ENCODE measurements at places on chromosomes 11 and 22.

DNA sequence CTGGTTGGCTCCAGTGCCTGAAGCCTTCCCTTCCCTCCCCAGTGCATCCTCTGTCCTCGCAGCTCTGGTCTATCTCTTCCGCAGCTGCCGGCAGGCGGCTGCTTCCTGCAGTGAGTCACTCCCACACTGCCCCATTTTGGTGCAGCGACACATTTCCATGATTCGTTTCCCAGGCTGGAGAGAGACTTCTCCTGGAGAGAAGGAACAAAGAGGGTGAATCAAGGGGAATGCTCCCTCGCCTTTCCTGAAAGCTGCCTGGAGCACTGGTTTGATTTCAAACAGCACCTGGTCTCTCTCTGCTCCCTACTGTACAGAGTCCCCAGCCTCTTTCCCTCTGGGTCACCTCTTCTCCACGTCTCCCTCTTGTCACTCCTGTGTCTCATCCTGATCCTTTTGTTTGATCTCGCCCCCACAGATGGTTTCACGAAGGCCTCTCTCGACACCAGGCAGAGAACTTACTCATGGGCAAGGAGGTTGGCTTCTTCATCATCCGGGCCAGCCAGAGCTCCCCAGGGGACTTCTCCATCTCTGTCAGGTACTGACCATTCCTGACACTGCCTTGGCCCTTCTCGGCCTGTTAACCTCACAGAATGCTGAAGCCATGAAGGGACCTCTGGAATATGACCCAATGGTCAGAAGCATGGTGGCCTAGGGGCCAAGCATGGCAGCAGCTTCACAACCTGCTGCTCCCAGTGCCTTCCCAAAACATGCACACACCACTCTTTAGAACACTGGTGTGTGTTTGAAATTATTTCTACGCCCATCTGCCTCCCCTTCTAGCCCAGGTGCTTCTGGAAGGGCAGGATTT, at the start of gene TMA7B:
Gene TMA7B (plus strand): TSS at position 758 of the 808 bp plus-strand sequence. CDS start 3,978 bp downstream, outside the sequence.
- DNase-seq: peak; percentile 55

DNA sequence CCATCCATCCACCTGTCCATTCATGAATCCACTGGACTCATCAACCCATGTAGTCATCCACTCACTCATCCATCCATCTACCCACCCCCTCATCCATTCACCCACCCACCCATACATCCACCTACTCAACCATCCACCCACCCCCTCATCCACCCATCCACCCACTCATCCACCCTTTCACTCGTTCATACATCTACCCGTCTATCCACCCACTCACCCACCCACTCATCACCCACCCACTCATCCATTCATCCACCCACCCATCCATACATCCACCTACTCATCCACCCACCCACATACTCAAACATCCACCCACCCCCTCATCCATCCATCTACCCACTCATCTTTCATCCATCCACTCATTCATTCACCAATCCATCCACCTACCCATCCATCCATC, 37.7 kb downstream of the RTL6 start:
- DNase-seq: no peak

DNA sequence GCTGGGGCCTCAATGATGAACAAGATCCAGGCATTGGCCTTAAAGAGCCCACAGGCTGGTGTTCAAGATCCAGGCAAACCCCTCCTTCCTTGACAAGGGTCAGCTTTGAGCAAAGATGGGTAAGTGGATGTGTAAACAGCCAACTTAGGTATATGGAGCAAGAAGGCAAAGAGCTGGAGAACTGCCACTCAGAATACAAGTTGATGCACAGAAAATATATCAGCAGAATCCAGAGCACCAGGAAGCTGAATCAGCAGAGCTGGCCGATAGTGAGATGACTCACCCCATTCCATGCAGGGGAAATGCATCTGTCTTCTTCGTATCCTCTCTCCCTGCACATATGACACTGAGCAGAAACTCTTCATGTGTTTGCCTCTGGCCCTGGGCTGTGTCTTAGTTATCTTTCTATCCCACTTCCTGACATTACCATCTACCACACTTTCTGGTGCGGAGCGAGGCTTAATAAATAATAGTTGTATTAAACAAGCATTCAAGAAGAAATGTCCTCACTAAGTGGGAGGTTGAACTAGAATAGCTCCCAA, 57.8 kb downstream of the ENDOD1 start:
- DNase-seq: peak; percentile 51

DNA sequence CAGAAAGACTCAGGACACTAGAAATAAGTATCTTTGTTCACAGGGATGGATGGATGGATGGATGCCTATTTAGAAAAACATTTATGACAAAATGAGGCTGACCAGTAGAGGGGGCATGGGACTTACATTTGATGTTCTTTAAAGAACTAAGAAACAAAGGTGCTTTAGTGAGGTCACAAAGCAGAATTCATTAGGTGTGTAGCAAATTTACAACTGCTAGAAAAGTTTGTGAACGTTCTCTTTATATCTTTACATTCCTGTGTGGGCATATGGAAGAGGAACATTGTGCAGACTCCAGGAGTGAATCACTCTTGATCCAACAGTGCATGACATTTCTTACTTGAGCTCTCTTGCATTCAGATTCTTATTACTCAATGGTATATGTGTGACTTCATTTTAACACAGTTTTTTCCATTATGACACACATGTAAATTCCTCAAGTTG, 15.8 kb upstream of the SIK2 start:
- peak; percentile 68 for DNase-seq

- peak; percentile 89 for DNase-seq
Measured at GRCh38 chr11:8258784-8259183, 4.9 kb downstream of the LMO1 start.

- no peak for DNase-seq
Measured at GRCh38 chr22:27840436-27840835, 38.9 kb upstream of the MN1 start.

- DNase-seq: no peak
Measured at GRCh38 chr11:127531167-127531566, 530.6 kb upstream of the KIRREL3 start.

GRCh38 chr11:128714123-128714522, 20.3 kb downstream of the FLI1 start:
- DNase-seq: no peak

DNA sequence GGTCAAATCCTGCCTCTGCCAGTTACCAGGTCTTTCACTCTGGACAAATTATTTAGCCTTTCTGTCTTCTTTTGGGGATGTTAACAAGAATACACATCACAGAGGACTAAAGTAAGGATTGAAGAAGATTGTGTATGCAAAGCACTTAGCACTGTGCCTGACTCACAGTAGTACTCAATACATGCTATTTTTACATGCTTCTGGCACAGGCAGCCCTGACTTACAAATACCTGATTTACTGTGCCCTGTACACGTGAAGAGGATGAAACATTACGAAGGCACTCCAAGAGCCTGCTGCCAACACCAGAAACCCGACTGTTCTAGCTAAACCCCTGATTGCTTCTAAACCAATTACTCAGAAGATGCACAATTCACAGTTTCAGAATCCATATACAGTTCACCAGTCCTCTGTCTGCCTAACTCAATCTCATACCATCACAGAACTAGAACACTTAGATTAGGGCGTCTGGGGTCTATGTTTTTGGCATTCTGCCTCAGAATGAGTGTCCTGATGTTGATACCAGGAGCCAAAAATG, 300.9 kb upstream of the DDI1 start:
- DNase-seq: no peak

GRCh38 chr22:36961626-36962025, 48.2 kb downstream of the CSF2RB start:
- DNase-seq: no peak

- no peak for DNase-seq
Measured at GRCh38 chr11:45176996-45177395, 30.6 kb downstream of the PRDM11 start.

- DNase-seq: peak; percentile 10
Measured at GRCh38 chr11:77199137-77199745, 71.2 kb downstream of the MYO7A start.

GRCh38 chr11:119434591-119435330, 11.8 kb upstream of the THY1 start:
- DNase-seq: no peak

GRCh38 chr11:83220260-83220659, 26.7 kb downstream of the ANKRD42 start:
- no peak for DNase-seq

DNA sequence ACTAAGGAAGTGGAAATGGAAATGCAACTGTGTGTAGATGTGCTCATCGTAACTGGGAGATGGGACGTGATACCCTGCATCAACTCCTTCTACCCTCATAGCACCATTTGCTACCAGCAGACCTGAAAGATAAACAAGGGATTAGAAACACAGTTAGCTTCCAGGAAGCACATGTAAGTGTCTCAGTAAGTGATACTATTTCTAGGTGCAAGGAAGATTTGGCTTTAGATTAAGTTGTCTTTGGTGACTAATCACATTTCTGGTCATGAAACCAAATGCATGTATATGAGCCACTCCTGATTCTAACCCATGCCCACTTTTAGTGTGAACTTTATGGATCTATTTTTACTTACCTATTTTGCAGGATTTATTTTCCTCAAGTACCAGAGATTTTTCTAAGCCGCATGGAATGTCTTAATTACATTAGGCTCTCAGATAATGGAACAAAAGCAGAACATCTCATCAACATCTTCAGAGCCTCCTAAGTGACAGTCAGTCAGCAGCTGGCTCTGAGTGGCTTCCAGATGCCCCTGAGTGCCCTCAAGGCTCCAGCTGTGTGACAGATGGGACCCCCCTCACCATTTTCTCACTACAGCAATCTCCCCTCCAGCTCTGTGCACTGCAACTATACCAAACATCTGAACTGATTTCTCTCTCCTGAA, 21.2 kb downstream of the SLC5A12 start:
- DNase-seq: no peak

DNA sequence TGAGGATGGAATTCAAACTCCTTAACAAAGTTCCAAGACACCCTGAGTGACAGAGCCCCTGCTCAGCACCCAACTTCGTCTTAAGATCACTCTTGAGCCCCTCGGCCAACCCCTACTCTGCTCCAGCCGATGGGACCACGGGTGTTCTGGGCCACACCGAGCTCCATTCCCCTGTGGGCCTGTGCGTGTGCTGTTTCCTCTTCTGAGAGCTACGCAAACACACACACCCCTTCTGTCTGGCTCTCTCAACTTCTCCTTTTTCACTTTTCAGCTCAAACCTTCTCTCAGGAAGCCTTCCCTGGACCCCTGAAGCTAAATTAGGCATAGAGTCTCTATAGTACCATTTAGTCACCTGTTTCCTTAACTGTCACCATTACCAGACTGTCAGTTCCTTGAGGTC, 37.5 kb upstream of the NNMT start:
- peak; percentile 58 for DNase-seq

DNA sequence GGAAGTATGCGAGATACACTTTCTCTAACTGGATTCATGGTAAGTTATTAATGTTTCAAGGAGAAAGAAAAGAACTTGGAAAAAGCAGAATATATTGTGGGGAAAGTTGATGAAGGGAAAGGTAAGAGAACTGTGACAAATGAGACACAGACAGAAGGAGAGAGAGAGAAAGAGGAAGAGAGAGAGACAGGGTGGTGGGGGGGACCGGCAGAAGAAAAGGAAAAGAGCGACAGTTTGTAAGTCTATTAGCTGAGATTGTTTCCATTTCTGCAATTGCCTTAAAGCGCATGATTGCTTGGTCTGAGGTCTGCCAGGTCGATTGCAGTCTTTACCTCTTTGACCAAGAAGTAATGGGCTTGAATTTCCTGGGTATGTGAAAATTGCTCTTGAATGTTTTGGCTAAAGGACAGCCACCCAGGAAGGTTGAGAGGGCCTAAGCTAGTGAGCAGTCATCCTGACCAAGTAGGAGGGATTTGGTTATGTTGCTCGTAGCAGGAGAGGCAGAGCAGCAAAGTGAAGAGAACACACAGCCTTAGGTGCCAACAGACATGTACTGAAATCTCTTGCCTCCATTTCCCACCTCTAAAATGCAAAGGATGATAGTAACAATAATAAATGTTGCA, 23.6 kb upstream of the TMA7B start:
- DNase-seq: no peak

DNA sequence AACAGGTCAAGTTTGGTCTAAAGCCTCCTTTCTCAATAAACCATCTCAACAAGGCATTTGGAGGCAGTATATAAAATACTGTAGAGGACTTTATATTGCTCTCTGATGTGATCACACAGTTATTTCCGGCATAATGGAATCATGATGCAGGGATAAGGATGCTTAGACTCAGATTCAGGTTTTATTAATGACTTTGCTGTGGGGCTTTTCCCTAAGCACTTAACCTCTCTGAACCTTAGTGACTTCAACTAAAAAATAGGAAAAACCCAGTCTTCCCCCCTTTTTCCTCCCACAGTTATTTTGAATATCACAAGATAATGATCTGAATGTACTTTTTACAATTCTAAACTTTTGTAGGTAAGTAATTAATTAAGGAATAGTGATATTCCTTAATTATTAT, 94.8 kb upstream of the TENM4 start:
- no peak for DNase-seq

- DNase-seq: peak; percentile 88
Measured at GRCh38 chr22:31295831-31296657, 3.8 kb upstream of the PIK3IP1 start.

GRCh38 chr11:2812371-2812991, 73.1 kb downstream of the CDKN1C start:
- DNase-seq: peak; percentile 9

GRCh38 chr11:47234669-47235100, 13.9 kb downstream of the ACP2 start:
- no peak for DNase-seq

- peak; percentile 35 for DNase-seq
Measured at GRCh38 chr11:58513747-58514367, 6.0 kb upstream of the OR5B21 start.

DNA sequence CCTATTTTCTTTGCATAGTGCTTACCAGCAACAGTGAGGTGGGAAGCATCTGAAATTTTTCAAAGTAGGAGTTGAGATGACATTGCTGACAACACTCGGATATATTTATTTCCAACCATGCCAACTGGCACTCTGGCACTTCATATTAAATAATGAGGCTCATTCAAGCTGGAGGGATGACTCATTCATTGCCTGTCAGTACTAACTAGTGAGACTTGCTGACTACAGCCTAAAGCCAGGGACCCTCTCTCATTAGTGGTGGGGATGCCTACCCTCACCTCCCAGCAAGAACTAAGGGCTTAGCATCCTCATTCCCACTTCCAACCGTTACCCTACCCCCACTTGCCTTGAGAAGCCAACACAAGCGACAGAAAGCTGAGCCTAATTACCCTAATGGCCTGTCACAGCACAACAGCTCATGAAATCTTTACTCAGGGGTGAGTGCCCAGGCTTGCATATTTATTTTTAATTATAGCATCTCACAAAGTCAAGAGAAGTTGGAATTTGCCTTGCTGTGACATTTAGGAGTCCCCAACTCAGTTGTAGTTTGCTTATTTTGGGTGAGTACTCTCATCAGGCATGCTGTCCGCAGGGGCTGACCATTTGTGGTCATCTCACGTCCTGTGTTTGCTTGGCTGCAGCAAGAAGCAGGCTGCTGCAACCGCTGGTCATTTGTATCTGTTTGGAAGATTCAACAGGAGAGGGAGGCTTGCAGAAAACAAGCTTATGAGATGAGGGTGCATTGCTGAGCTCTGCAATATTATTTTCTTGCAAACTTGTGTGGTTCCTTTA, 181.6 kb upstream of the POU2AF2 start:
- DNase-seq: no peak
